ENCODE measurements at places on chromosomes 3 and 15. TPM values are rescaled to one million over a fixed set of nuclear protein-coding genes. Genes with fewer than 3 reads are reported as not detected.

DNA sequence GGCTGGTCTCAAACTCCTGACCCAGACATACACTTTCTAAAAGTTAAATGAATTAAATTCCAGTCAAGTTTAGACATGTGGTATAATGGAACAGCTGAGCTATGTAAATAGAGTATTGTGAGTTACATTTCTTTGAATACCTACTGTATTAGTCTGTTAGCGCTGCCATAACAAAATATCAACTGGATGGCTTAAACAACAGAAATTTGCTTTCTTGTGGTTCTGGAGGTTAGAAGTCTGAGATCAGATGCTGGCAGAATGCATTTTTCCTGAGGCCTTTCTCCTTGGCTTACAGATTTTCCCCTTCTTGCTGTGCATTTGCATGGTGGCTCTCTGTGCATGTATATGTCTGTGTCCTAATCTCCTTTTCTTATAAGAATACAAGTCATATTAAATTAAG lies 101.5 kb upstream of the TGFBR2 start:
- no peak for DNase-seq

GRCh38 chr3:170638988-170639387 lies 53.1 kb upstream of the SLC7A14 start:
- no peak for DNase-seq

- no peak for DNase-seq
These were observed 83.4 kb downstream of the ATP2B2 start for GRCh38 chr3:10421996-10422395.

DNA sequence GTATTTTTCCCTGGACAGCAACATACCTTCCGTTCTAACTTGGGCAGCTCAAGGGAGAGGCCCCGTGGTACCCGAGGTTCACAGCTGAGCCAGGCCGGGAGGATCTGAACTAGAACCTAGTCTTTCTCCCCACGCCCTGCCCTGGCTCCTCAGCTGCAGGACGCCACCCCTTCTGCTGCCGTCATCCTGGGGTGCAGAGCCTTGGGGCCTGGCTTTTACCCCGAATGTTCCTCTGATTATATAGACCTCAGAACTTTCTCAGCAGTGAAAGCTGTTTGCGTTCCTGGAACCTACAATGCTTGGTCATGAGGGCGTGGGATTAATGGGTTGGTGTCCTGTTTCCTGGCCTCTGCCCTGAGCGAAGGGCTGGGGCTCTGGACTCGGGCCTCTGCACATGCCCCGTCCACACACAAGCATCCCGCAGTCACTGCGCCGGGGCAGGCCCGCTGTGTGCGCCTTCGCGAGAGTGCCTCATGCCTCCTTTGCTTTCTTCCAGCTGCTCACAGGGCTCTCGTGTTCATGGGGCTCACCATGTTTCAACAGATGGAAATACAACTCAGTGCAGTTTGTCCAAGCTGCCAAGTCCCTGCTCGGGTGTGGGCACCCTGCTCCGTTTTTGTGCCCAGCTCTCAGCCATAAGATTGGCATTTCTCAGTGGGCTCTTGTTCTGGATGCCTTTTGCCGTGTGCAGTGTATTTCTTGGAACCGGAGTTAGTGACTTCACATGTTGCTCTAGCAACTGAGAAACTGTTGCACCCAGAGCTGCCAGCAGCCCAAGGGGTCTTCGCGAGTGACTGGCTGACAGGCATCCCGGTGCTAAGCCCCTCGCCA lies 20.4 kb downstream of the SYNM start:
- DNase-seq = no peak

DNA sequence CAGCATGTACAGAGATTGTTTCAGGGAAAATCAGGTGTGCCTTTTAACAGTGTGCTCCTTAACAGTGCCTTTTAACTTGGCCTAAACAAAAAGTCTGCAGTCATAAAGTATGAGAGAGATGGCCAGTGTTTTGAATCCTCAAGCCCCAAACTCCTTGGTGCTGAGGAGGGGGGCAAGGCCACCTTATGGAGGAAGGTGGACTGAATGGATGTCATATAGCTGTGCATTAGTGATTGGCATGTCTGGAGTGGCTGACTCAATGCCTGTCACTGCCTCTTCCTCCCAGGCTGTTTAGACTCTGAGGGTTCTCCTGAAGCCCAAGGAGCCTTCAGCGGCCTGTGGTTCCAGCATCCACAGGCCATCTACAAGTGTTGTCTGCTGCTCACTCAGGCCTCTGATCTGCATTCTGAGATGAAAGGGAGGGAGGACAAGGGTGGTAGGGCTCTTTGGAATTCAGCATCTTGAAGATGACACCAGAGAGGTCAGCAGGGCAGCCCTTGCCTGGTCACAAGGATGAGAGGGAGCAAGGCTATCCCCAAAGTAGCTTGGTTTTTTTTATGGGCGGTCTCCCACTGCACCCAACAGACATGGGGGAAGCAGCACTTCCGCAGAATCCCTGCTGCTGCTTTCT lies 1.5 kb downstream of the FOXL2NB start:
- DNase-seq = no peak

GRCh38 chr3:73499787-73500186 lies 125.0 kb downstream of the PDZRN3 start:
- DNase-seq = no peak

Gene LYZL4
- total RNA-seq = not detected

Gene GOLGA6L4
- 1.1 TPM for total RNA-seq

Gene TGM5
- not detected for total RNA-seq

Gene CFAP92
- 0.73 TPM for total RNA-seq

Gene IL5RA
- total RNA-seq = 0.81 TPM

Gene ZPLD1
- 0.34 TPM for total RNA-seq

Data from left cardiac atrium (tissue), 4 donors.